ENCODE measurements at places on chromosomes 7 and 10. TPM values are rescaled to one million over a fixed set of nuclear protein-coding genes. Genes with fewer than 3 reads are reported as not detected.

Gene MACROH2A2
- 11.1 TPM for total RNA-seq

Gene KIAA1549
- 1.4 TPM for total RNA-seq

Gene OR2A42
- not detected for total RNA-seq

Gene ANKRD16
- 7.1 TPM for total RNA-seq

Gene SPDYE5
- not detected for total RNA-seq

Gene NDUFB2
- total RNA-seq, result 354 TPM

Gene SP8
- total RNA-seq, result not detected

Gene STAG3
- total RNA-seq, result 0.87 TPM
